ENCODE measurements at places on chromosomes 3 and 15. TPM values are rescaled to one million over a fixed set of nuclear protein-coding genes. Genes with fewer than 3 reads are reported as not detected.

The TMCO5A gene
- not detected for total RNA-seq

GRCh38 chr3:172713316-172713715, 2.4 kb upstream of the NCEH1 start:
- DNase-seq = no peak

The CCR9 gene
- total RNA-seq = not detected

The PDE8A gene
- 21.5 TPM for total RNA-seq

The B3GALNT1 gene
- 94.6 TPM for total RNA-seq

The EPHA6 gene
- total RNA-seq = not detected

DNA sequence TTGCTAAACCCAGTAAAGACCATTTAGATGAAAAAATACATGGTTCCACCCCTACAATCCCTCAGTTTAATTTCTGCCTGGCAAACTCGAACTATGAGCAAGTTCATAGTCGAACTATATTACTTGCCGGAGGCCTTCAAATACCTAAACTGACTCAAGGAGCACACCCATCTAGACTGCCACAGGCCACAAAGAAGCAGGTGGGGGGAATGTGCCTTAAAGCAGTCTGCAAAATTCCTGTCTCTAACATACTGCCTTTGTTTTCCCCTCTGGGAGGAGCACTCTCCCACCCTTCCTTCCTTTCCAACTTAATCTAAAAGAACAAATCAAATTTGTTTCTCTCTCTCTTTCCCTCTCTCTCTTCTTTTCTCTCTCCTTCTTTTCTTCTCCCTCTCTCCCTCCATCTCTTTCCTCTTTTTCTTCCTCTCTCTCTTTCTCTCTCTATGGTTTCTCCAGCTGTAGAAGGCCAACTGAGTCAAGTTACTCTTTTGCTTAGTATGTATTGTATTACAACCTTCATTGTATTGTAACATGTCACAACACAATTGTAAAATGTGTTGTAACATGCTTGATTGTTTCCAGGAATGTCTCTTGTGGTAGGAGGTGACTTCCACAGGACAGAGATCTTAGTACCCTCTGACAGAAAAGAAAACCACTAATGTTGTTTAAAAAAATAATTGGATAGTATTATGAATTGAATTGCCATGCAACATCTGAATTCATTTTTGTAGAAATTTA, 496.3 kb downstream of the ROBO2 start:
- DNase-seq = no peak

The FBN1 gene
- 22.5 TPM for total RNA-seq

- DNase-seq = no peak
Measured at GRCh38 chr3:112230033-112230432, 64.0 kb downstream of the SLC9C1 start.

GRCh38 chr15:80978685-80979329, 10.8 kb downstream of the MESD start:
- DNase-seq = no peak

The SEMA3G gene
- total RNA-seq = 13.4 TPM

DNA sequence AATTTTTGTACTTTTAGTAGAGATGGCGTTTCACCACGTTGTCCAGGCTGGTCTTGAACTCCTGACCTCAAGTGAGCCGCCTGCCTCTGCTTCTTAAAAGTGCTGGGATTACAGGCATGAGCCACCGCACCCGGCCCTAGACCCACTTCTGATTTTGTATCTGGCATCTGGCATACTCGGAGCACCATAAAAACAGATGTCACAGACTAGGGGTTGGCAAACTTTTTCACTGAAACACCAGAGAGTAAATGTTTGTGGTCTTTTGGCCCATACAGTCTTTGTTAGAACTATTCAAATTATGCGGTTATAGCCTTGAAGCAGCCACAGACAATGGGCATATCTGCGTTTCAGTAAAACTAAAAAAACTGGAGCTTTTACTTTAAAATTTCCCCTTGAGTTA, 110.7 kb downstream of the TJP1 start:
- no peak for DNase-seq

GRCh38 chr3:59563966-59564365, 514.1 kb upstream of the CFAP20DC start:
- DNase-seq = no peak

DNA sequence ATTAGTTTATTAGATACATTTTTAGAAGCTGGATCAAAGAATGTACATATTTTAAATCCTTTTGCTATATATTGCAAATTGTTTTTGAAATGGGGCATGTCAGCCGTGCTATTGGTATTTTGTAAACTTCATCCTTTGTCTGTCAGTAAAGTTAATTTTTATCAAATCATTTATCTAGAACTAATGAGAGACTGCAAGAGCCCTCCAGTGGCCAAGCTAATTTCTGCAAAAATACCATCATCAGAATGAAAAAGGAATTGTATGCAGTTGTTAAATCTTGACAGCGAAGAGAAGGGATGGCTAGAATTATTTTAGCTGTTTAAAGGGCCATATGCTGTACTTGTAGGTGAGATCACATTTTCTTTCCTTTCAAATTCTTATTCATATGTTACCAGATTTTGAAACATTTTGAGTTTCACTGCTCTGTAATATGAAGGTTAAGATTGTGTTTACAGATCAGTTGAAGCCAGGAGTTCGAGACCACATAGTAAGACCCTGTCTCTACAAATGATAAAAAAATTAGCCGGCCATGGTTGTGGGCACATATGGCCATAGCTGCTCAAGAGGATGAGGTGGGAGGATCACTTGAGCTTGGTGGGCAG, 8.1 kb upstream of the CLDN11 start:
- DNase-seq = no peak

The ACSBG1 gene
- total RNA-seq = not detected

- no peak for DNase-seq
Measured at GRCh38 chr15:57738734-57739237, 32.3 kb downstream of the POLR2M start.

DNA sequence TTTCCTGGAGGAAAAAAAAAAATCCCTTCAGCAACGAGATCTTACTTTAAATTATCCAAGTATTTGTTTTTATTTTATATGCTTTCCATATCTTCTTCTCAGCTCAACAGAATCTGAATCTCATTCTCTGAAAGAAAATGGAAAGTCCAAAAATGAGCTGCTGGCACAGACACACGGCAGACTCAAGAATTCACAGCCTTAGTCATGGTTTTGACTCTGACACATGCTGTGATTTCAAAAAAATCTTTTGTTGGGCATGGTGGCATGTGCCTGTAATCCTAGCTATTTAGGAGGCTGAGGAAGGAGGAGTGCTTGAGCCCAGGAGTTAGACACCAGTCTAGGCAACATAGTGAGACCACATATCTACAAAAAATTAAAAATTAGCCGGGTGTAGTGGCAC, 565.0 kb downstream of the MAGI1 start:
- no peak for DNase-seq

DNA sequence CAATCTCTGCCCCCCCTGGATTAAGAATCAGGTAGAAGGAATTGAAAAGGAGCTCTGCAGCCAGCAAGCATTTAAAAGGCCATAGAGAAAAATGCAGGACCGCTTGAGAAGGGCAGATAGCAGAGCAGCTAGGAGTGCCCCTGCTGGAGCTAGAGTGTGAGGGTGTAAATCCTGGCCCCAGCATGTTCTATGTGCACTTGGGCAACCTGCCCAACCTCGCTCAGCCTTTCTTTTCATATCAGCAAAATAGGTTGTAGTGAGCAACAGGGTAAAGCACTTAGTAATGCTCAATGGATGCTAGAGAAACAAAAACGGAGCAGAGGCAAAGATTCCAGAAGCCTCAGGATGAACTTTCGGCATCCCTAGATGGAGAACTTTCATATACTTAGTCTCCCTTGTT, 25.0 kb upstream of the THBS1 start:
- no peak for DNase-seq

DNA sequence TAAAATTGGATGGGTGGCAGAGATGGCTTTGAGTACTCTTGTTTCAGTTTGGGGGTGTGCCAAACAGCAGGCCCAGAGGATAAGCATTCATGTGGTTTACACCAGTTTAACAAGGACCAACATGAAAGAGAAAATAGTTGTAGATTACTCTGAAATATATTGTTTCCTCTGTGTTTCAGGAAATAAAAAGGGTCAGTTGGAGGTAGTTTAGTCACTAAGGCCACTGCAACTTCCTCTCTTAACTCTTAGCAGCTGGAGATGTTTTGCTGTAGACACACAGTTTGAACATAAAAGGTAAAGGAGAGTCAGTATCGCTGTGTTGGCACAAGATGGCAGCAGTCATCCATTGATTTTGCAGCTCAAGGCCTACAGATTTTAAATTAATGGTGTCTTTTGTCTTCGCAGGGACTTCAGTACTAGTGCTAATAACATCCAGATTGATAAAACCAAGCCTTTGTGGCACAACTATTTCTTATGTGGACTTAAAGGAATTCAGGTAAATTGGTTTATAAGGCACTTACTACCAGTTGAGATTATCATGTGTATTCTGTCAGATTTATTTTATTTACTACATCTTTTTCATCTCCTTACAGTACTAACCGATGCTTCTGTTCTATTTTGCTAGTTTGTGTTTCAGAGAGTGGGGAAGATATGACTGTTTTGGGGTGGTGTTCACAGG, 65.5 kb downstream of the GALK2 start:
- no peak for DNase-seq

GRCh38 chr3:161866176-161866575, 369.6 kb downstream of the OTOL1 start:
- no peak for DNase-seq

The GNB5 gene
- total RNA-seq = 5.3 TPM

GRCh38 chr15:76179023-76179422, 119.2 kb downstream of the TMEM266 start:
- no peak for DNase-seq

The PEX11A gene
- total RNA-seq = 23.0 TPM

DNA sequence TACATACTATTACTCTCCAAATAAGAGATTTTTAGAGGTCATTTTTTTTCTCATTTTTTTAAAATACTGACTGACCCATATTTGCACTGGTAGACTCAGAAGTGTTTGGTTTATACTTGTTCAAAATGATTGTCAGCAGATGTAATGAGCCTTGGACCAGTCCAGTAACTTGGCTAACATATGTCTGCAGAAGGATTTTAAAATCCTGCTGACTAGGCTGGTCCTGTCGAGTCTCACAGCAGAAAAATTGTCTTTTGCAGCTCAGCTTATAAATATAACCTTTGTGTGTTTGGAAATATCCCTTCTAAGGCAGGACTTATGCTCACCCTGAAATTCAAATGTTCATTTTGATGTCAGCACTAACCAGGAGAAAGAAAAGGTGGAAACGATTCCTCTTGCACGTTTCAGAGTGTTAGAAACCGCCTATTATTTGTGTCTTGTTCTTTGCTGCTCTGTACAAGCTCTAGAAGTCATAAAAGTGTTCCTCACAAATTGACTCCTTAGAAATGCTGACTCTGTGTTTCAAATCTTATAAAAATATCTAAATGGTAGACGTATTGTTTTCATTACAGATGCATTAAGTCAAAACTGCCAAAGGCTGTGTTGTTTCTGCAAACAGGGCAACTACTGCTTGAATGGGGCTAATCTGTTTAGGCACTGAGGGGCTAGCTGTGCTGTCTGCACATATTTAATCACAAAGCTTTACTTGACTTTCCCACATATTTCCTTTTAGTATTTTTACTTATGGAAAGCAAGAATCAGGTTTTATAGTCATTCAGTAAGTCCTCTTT, 95.3 kb downstream of the CHL1 start:
- DNase-seq = no peak

The CFAP91 gene
- 1.9 TPM for total RNA-seq

DNA sequence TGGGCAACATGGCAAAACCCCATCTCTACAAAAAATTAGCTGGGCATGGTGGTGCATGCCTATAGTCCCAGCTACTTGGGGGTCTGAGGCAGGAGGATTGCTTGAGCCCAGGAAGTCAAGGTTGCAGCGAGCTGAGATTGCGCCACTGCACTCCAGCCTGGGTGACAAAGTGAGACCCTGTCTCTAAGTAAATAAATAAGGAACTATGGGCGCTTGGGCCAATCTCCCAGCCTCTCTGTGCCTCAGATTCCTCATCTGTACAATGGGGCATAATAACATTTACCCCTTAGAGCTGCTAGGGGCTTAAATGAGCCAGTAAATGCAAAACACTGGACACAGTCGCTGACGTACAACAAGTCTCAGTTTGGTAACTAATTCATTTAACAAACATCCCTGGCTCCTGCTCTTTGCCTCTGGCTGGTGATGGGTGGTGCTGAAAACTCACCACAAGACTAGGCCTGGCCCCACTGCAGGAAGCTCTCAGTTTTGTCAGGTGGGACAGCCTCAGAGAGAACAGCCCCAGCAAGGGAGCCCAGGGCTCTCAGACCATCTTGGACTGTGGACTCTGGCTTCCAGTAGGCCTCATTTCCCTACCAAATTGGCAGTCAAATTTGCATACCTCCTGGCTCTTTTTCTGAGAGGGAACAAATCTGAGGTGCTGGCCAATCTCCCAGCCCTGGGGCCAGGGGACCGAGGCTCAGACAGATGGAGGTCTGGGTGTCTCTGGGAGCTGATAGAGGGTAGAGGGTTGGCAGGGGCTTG, 6.4 kb upstream of the TBC1D2B start:
- no peak for DNase-seq

The CD96 gene
- total RNA-seq = not detected

GRCh38 chr15:99992611-99993231, 259.5 kb upstream of the LYSMD4 start:
- DNase-seq = no peak

The A4GNT gene
- not detected for total RNA-seq

The SPINT1 gene
- 0.20 TPM for total RNA-seq

- no peak for DNase-seq
Measured at GRCh38 chr3:194989241-194989640, 281.7 kb downstream of the XXYLT1 start.

The GOLGA8T gene
- total RNA-seq = 0.31 TPM

GRCh38 chr3:119630880-119631329, 29.5 kb downstream of the POPDC2 start:
- DNase-seq = no peak

- no peak for DNase-seq
Measured at GRCh38 chr3:114143817-114144216, 35.0 kb downstream of the DRD3 start.

The CAND2 gene
- 44.6 TPM for total RNA-seq

The BSN gene
- 0.45 TPM for total RNA-seq

- no peak for DNase-seq
Measured at GRCh38 chr3:23161308-23161707, 41.8 kb upstream of the UBE2E2 start.

The LSMEM2 gene
- total RNA-seq = 15.9 TPM

DNA sequence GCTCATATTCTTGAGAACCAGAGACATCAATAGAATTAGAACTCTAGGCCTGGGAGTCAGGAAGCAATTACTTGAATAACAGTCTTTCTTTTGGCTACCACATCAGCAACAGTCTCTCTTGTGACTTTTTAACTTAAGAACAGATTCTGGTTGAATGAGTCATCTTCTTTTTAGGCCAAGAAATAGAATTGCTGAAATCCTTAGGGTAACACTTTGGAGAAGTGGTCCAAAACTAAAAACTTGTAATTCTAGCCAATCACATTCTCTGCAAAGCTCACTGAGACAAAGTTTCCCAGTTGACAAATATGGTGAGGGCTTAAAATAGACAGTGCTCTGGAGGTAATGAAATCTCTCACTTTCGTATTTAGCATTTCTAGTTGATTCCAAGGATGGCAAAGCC, 238.0 kb downstream of the SHOX2 start:
- DNase-seq = no peak

GRCh38 chr15:93359425-93360131, 270.6 kb upstream of the RGMA start:
- no peak for DNase-seq

Data from heart left ventricle (tissue), 16 donors.